ENCODE measurements at places on chromosomes 11 and 22.

DNA sequence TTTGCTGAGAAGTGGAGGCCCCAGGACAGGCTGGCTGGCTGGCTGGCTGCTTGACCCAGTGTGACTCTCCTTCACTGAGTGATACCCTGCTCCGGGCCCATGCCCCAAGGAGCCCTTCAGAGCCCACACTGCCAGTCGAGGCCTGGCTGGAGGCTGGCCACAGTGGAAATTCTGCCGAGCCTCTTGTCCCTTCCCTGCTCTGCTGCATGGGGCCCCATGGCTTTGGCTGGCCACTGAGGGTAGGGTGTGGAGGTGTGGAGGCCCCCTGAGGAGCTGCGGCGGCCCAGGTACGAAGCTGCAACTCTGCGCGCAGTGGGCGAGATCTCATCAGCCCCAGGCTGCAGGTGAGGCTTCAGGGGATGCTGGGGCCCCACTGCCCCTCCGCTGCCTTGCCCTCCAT is 33.4 kb upstream of the HMOX1 start:
- DNase-seq: no peak

DNA sequence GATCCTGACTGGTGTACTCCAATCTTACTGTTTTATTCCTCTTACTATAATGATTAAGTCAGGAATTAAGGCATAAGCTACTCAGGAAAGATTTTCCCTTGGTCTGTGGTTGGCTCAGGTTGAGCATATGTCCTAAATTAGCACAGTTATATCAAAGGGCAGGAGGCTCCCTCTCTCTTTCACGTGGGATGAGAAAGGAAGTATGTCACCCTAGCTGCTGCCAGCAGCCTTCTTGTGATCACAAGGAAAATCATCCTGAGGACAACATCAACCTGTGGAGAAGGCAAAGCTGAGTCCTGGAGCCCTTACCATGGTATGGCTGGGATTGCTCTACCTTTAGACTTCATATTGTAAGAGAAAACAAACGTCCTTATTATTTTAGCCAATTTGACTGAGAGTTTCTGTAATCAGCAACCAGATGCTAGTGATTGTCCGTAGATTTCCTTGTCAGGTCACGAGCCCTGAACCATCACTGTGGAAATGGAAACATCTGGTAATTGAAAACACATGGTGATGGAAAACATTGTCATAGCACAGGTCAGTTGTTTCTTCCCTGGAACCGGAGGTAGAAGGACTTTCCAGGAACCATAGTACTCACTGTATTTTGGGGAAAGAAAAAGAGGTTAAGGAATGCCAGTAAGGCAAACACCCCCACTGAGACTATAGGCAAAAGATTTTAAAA is 40.6 kb upstream of the DEUP1 start:
- DNase-seq: no peak

- DNase-seq: peak; percentile 78
Observed at GRCh38 chr11:134639586-134640330, 227.7 kb upstream of the B3GAT1 start.

- no peak for DNase-seq
Observed at GRCh38 chr22:27573280-27574001, 228.1 kb downstream of the MN1 start.

DNA sequence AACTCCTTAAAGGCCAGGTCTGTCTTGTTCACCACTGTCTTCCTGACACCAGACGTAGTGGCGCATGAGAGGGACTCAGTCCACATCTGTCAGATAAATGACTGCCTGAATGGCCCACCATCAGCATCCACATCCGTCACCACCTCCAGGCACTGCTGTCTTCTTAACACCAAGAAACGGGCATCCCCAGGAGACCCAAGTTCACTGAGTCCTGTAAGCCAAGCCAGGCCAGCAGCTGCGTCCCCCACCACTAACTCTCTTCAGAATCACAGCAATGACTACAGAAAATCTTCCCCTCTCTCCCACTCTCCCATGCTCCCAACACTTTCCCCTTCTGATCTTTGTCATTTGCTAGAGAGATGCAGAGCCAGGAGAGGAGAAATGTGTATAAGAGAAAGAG is 47.3 kb upstream of the LRRC32 start:
- DNase-seq: no peak

GRCh38 chr22:19517171-19517500 is 7.1 kb downstream of the CLDN5 start:
- DNase-seq: no peak

DNA sequence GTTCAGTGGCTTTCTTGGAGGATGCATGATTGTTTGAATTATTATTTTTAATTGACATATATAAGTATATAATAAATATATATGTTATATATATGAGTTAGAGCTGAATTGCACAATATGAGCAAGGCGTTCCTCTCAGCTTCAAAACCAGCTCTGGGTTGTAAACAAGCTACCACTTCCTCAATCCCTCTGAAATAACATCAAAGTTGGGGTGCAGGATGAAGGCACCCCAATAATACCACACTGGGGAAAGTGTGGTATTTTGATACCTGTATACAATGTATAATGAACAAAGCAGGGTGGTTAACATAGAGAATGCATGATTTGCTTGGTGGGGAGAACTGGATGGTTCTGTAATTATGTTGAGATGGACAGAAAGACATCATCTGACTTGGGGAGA is 1.7 kb upstream of the SORL1 start:
- no peak for DNase-seq

DNA sequence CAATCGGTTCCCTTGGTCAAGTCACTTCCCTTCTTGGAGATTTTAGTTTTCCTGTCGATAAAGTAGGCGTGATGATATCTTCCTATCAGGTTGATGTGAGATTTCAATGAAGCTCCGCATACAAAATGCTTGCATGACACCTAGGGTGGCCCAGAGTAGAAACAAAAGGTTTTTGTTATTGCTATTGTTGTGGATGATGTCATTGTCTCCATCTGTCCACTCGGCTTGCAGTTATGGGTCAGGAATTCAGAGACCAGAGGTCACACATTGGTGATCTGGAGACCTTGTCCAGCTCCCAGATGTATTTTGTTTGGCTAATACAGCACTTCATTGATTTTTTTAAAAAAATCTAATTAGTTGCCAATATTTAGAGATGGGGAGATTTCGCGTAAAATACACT is 382.1 kb downstream of the MN1 start:
- no peak for DNase-seq

- no peak for DNase-seq
Observed at GRCh38 chr11:88249706-88250105, 74.5 kb upstream of the RAB38 start.

DNA sequence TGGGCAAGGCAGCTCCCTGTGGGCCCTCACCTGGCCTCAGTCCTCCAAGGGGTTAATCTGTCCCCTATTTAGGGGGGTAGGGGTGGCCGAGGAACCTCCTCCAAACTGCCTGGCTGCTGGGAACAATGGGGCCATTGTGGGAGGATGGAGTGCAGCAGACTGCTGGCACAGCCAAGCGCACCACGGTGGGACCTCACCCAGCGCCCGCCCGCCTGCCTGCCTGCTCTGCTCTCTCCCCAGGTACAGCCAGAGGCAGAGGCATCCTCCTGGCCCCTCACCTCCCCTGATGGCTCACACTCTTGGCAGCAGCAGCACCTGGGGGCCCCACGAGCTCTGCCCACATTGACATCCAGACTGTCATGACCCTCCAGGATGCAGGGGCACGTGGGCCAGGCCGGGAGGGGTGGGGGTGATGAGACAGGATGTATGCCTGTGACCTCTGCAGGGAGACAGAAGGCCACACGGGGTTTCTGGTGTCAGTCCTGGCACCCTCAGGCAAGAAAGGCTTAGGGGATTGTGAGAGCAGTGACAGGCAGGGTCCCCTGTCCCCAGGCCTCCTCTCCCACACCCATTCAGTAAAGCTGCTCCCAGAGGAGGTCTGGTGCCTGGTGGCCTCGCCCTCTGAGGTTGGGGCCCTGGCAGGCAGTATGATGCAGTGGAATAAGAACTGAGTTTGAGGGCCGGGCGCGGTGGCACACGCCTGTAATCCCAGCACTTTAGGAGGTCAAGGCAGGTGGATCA is 11.4 kb downstream of the BCL9L start:
- DNase-seq: no peak

- no peak for DNase-seq
Observed at GRCh38 chr11:115522302-115522701, 18.1 kb upstream of the CADM1 start.

- peak; percentile 29 for DNase-seq
Observed at GRCh38 chr22:42966497-42966896, 48.5 kb downstream of the PACSIN2 start.

GRCh38 chr11:13777341-13777985 is 109.0 kb downstream of the FAR1 start:
- no peak for DNase-seq

GRCh38 chr22:46193898-46194310 is 43.6 kb downstream of the PPARA start:
- DNase-seq: no peak

DNA sequence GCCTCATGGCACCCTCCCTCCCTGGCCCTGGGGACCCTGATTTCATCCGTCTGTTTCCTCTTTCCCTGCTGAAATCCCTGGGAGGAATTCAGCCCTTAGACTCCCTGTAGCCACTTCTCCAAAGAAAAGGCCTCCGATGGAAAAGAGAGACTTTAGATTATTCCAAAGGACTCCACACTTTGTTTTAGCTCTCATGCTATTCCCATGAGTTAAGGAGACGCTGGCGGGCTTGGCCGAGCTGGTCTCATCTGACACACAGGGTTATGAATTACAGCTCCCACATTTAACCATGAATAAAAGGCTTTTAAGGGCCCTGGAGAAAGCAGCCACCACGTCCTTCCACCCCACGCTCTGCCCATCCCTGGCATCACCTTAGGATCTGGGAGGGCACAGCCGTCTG is 57.0 kb downstream of the ANO1 start:
- DNase-seq: no peak

- DNase-seq: no peak
Observed at GRCh38 chr11:72066855-72067254, 13.5 kb downstream of the NUMA1 start.

GRCh38 chr11:112025707-112026106 is 499 bp downstream of the DLAT start:
- DNase-seq: no peak

DNA sequence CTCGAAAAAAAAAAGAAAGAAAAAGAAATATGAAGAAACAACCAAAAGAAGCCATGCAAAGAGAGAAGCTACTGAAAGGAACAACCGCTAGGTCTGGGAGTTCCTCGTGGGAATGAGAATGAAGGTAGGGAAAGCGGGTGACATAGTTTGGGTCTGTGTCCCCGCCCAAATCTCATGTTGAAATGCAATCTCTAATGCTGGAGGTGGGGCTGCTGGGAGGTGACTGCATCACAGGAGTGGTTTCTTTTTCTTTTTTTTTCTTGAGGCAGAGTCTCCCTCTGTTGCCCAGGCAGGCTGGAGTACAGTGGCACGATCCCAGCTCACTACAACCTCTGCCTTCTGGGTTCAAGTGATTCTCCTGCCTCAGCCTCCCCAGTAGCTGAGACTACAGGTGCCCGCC is 9.7 kb upstream of the TXN2 start:
- no peak for DNase-seq

- peak; percentile 87 for DNase-seq
Observed at GRCh38 chr22:46053563-46054090, 76.7 kb upstream of the WNT7B start.

GRCh38 chr11:88266919-88267318 is 70.6 kb downstream of the CTSC start:
- DNase-seq: no peak

GRCh38 chr11:72398058-72398758 is 36.1 kb downstream of the CLPB start:
- no peak for DNase-seq

GRCh38 chr11:29641201-29641600 is 375.6 kb downstream of the KCNA4 start:
- DNase-seq: no peak

DNA sequence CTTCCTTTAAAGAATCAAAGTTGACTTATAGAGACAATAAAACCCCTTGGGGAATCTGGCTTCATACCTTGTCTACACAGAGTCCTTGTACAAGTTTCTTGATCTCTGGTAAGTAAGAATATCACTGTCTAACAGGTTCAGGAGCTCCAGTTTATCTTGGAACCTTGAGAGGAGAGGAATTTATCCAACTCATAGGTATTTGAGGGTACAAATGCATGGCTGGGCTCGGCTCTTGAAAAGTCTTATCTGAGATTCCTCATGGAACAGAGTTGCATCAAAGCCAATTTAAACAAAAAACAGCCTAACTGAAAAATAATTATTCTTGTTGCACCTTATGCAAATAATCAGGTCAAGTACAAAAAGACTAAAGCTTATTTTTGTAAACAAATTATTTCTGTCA is 33.4 kb downstream of the CARD18 start:
- no peak for DNase-seq

DNA sequence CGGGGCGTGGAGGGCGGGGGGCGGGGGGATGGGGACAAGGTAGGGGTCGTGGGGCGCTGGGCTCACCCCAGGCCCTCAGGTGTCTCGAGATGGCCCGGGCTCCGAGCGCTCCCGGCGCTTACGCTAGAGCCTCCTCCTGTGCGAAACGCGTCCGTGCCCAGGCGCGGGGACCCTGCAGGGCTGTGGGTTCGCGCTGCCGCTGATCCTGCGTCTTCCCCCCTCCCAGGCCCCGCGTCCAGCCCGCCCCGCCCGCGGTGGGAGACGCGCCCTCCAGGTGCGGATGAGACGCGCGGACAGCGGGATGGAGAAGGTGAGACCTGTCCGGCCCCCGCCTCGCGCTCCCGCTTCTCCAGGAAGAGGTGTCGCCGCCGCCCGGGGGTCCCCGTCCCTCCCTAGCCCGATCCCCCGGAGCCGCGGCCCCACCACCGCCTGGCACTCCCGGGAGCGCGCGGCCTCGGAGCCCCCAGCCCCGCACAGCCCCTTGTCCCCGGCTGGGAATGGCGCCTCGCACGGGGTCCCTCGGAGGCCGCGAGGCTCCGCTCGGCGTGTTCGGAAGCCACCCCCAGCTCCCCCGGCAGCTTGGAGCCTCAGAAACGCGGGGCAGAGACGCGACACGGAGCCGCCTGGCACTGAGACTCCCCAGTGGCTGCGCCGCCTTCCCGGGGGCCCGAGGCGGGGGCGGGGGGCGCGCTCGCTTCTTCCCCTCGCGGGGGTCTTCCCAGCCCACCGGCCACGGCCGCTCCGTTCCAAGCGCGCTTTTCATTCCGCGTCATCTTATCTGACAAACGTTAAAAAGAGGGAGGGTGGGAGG is 27.6 kb upstream of the TOLLIP start:
- no peak for DNase-seq

GRCh38 chr11:67642173-67643120 is 2.9 kb upstream of the TBX10 start:
- DNase-seq: no peak

GRCh38 chr11:71491940-71492339 is 35.1 kb upstream of the KRTAP5-7 start:
- no peak for DNase-seq
